MM.1S (cell line): ENCODE measurements at places on chromosomes 4 and X.

DNA sequence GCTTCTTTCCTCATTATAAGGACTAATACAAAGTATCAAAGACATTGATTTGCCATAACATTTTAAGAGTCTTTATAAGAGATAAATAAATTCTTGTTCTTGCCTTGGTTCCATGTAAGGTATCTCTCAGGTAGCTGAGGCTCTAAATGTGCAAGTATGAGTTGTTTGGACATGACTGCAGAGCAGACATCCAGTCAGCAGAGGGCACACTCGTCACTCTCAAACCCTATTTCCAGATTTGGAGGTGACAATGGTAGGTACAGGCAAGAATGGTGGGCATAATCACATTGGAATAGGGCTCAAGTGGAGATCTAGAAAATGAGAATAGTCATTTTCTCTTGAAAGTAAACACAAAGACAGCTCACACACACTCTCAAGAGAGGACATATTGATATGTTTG lies 133.3 kb upstream of the ZIC3 start:
- DNase-seq = peak; percentile 64

- DNase-seq = no peak
Observed at GRCh38 chr4:165931741-165932140, 58.7 kb downstream of the TLL1 start.

- no peak for DNase-seq
Observed at GRCh38 chr4:8304827-8305695, 35.5 kb downstream of the HTRA3 start.

DNA sequence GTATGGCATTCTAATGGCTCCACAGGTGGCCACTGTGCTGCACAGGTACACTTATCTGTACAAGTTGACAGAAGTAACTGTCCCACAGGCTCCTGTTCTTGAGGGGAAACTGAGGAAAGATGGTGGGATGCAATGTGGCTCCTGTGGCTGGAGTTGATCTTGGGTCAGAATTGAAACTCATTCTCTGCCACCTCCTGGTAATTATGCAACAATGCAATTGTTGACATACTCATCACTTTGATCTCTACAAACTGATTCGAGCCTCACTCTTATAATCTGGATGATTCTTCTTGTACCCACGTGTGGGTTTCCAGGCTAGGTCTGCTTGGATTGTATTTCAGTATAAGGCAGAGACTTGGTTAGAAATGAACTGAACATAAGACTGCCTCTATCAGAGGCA lies 148.8 kb downstream of the CCNG2 start:
- no peak for DNase-seq

DNA sequence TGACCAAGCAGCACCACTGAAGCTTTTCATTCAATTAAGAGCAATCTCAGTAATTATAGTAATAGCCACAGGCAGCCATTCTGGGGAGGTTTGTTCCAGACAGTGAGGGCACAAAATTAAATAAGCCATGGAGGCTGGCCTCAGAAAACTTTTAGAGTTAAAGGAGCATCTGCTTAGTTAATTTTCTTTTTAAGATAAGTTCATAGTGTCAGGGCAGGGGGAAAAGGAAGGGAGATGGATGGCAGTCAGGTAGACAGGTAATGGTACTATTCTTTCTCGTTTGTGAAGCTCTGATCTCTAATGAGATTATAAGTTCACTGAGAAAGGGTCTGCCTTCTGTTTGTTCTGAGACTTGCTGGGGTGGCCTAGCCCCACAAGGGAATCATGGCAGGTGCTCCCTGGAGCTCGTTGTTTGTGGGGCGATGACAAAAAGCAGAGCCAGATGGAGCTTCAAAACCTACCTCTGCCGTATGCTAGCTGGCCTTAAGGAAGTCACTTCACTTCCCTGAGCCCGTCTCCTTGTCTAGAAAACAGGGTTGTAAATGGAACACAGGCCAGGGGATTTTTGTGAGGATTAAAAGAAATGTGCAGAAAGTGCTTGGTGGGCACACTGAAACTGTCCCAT lies 44.6 kb upstream of the FGFBP2 start:
- DNase-seq = no peak

DNA sequence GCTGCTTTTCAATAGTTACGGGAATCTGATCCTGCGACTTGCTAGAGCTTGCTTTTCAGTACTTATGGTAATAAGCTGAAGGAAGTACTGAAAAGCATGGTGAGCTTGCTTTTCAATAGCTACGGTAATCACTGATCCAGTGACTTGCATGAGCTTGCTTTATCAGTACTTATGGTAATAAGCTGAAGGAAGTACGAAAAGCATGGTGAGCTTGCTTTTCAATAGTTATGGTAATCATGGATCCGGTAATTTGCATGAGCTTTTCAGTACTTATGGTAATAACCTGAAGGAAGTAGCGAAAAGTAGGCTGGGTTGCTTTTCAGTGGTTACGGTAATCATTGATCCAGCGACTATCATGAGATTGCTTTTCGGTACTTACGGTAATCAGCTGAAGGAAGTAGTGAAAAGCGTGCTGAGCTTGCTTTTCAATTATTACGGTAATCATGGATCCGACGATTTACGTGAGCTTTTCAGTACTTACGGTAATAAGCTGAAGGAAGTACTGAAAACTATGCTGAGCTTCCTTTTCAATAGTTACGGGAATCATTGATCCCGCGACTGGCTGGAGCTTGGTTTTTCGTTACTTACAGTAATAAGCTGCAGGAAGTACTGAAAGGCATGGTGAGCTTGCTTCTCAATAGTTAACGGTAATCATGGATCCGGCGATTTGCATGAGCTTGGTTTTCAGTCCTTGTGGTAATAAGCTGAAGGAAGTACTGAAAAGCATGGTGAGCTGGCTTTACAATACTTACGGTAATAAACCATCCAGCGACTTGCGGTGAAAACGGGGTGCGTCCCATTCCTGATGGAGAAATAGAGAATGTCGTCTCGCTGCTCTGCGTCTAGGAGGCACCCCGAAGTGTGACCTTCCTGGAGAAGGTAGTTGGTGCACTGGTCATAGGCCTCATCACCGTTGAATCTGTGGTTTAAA lies 6.5 kb downstream of the CRLF2 start:
- DNase-seq = peak; percentile 79

DNA sequence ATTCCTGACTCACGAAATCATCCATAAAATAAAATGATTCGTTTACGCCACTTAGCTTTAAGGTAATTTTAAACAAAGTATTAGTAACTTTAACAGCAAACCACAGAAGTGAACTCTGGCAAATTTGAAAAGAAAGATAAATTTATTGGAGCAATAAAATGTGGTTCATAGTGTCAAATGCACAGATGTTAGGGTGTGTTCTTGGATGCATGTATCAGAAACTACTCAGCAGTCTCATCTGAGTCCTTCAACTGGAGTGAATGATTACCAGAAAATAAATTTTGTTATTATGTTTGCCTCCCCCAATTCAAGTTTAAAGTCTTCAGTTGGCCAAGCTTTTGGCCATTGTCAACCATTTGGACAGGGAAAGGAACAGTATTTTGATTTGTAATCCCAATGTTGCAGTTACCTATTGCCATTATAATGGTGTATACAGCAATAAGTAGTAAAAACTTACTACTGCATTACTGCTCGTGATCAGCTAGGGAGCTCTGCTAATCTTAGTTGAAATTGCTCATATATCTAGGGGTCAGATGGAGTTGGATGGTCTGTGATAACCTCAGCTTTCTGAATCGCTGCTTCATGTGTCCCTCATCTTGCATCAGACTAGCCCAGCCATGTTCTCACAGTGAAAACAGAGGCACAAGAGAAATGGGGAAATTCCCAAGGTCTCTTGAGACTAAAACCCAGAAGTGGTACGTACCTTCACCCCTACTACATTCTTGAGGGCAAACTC lies 254.6 kb upstream of the KCNIP4 start:
- no peak for DNase-seq

- no peak for DNase-seq
Observed at GRCh38 chrX:1440506-1440905, 12.2 kb downstream of the ASMTL start.

DNA sequence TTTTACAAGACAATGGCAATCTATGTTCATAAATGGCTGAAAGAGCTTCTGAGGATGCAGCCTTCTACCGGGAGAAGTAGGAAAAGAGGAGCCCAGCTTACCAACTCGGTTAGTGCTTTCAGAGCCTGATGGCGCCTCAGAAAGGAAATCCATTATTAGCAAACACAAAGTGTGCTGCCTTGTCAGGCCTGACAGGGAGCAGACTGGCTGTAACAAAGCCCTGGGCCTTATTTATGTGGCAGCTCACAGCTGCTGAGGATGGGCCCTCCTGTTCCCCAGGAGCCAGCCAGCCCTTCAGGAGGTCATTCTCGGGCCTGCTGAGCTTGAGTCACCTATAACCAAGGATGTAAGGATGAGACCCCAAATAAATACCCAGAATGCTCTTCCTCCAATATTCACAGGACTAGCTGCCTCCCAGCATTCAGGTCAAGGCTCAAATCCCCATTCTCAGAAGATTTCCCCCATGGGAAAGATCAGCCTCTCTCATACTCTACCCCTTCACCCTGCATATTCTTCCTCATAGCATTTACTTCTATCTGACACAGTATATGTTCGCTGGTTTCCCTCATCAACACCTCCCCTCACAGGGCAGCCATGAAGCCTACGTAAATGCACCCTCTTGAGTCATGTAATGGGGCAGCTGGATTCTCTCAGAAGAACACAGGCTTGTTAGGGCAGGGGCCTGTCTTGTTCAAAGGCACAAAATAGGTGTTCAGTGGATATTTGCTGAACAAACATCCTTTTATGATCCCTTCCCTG lies 227.0 kb upstream of the RASGEF1B start:
- DNase-seq = no peak

DNA sequence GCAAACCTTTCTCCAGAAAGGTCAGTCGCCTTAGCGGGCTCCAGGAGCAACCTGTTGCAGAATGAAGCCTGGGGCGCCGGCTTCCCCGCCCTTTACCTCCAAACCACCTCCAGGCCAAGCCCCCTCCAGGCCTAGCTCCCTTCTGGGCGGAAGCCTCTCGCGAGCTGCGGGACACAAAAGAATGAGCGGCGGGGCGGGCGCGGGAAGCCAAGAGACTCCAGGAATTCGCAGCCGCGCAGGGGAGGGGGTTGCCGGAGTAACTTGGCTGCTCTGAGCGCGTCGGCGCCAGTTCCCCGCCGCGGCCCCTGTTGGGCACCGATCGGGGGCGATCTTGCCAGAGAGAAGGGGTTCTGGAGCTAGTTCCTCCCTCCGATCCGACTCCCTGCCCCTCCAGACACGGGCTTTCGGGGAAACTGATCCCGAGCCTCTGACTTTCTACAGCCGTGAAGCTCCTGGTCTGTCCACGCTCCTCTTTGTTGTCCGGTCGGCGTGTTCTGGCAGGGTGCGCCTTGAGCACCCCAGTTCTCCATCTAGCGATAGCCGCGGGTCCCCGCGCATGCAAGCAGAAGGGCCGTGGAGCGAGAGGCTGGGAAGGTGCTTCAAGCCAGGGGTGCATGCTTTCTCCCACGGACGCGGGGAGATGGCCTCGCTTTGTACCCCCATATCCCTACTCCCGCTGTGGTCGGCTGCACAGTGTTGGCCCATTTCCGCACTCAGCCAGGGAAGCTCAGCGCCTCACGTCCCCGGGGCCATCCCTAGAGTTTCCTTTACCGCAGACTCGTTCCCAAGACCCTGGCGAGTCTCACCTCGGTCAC lies 1.2 kb downstream of the PROM1 start:
- DNase-seq = no peak

DNA sequence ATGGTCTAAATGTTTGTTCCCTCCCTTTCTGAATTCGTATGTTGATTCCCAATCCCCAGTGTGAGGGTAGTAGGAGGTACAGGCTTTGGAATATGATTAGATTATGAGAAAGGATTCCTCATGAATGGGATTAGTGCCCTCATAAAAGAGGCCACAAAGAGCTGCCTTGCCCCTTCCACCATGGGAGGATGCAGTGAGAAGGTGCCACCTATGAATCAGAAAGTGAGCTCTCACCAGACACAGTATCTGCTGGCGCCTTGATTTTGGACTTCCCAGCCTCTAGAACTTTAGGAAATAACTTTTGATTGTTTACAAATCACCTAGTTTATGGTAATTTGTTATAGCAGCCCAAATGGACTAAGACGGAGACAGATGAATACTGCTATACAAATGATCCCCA lies 3.6 kb downstream of the ATP10D start:
- DNase-seq = no peak

- DNase-seq = peak; percentile 84
Observed at GRCh38 chrX:5646818-5647217, 581.8 kb downstream of the NLGN4X start.

- no peak for DNase-seq
Observed at GRCh38 chr4:137528673-137529072, 3.6 kb downstream of the PCDH18 start.

- no peak for DNase-seq
Observed at GRCh38 chrX:83336454-83336853, 171.6 kb upstream of the POU3F4 start.

- DNase-seq = no peak
Observed at GRCh38 chr4:109942292-109942926, 29.7 kb downstream of the EGF start.

GRCh38 chr4:121212806-121213205 lies 48.7 kb upstream of the TNIP3 start:
- DNase-seq = no peak

- DNase-seq = no peak
Observed at GRCh38 chr4:5878359-5878758, 14.5 kb downstream of the CRMP1 start.

DNA sequence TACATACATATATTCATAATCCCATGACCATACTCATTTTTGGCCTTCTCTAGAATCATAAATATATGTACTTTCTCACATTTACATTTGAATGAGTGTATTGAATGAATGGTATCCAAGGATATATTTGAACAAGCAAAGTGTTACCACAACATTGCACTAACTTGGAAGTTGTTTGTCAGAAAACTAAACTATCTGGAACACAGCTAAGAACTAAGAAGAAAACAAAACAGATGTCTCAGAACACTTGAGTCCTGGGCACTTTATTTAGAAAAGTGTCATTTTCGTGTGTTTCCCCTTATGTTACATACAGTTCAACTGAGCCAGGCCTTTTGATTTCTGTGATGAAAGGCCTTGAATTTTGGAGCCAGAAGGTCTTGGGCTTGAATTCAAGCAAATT lies 466.7 kb upstream of the FAT1 start:
- no peak for DNase-seq

- DNase-seq = no peak
Observed at GRCh38 chr4:113637823-113638561, 123.5 kb downstream of the CAMK2D start.

- DNase-seq = no peak
Observed at GRCh38 chr4:168388890-168389289, 70.3 kb upstream of the DDX60 start.
